ENCODE measurements at places on chromosomes 5 and 9.

- DNase-seq: no peak
Measured at GRCh38 chr5:33059081-33059480, 348.0 kb downstream of the NPR3 start.

GRCh38 chr5:377326-377981 is 55.9 kb downstream of the AHRR start:
- no peak for DNase-seq

DNA sequence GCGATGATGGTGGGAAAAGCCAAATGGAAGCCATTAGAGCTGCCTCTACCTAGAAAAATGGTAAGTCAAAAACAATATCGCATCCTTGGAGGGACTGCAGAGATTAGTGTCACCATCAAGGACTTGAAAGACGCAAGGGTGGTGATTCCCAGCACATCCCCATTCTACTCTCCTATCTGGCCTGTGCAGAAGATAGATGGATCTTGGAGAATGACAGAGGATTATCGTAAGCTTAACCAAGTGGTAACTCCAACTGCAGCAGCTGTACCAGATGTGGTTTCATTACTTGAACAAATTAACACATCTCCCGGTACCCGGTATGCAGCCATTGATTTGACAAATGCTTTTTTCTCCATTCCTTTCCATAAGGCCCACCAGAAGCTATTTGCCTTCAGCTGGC is 23.8 kb downstream of the ERP44 start:
- DNase-seq: no peak

DNA sequence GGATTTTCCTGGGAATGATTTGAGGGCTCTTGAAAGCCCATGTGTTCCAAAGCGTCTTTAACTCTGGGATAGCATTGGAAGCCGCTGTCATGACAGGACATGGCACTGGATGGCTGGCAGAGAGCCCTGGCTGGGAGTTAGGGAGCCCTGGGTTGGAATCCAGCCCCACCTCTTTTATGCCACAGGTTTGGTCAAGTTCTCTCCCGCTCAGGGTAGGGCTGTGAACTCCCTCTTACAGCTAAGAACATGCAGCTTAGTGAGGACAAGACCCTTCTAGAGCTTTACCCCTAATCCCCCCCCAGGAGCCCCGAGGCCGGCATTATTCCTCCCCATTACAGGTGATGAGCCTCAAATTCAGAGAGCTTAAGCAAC is 37.2 kb downstream of the OLFML2A start:
- no peak for DNase-seq

GRCh38 chr5:124180299-124180874 is 566.1 kb downstream of the ZNF608 start:
- no peak for DNase-seq

DNA sequence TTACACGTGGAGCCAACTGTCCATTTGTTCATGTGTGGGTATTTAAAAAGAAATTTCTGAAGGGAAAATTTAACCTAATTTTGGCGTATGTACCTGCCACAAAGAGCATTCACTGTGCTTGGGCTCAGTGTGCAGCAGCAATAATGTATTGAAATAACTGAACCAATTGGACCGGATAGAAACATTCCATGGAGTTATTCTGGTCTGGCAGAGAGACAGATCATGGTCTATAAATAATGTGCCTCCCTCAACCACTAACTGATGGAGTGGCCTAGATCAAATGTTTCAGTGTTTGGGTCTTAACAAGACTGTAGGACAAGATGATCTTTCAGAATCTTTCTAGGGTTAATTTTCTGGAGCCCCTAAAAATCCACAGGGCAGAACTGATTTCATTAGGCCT is 469.7 kb downstream of the PRELID2 start:
- no peak for DNase-seq

- DNase-seq: peak; percentile 85
Measured at GRCh38 chr9:129696944-129697655, 31.7 kb downstream of the PRRX2 start.

DNA sequence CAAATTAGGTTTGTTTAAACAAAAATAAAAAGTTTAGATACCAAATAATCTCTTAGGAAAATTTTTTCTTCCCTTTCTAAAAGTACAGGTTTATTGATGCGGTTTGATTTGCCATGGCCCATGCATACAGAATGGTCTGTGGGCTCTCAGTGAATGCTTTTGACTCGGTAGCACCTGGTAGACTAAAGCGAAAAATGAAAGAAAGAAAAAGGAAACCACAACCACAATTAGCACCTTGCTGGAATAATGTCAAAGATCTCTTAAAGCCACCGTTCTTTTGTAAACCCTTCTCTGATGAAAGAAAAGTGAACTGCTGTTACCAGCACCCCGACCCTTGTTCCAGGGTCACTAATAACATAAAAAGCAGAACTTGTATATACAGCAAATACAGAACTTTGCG is 157.9 kb downstream of the NFIB start:
- DNase-seq: no peak

GRCh38 chr5:154205441-154206117 is 15.0 kb downstream of the GALNT10 start:
- DNase-seq: no peak

- DNase-seq: no peak
Measured at GRCh38 chr9:70601000-70601951, 186.8 kb upstream of the KLF9 start.

DNA sequence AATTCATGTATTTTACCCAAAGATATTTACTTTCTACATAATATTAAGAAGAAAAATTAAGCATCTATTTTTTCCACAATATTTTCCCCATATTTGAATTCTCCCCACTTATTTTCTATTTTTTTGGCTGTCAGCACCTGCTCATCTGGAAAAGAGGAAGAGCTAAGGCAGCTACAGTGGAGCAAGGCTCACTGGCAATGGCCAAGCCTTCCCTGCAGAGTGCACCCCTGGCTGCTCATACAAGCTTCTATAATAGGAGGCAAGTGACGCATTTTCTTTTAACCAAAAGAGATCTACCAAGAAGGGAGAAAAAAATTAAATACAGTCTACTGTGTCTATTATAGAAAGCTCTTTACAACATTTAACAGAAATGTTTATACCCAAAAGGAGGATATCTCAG is 72.5 kb downstream of the AUH start:
- no peak for DNase-seq

DNA sequence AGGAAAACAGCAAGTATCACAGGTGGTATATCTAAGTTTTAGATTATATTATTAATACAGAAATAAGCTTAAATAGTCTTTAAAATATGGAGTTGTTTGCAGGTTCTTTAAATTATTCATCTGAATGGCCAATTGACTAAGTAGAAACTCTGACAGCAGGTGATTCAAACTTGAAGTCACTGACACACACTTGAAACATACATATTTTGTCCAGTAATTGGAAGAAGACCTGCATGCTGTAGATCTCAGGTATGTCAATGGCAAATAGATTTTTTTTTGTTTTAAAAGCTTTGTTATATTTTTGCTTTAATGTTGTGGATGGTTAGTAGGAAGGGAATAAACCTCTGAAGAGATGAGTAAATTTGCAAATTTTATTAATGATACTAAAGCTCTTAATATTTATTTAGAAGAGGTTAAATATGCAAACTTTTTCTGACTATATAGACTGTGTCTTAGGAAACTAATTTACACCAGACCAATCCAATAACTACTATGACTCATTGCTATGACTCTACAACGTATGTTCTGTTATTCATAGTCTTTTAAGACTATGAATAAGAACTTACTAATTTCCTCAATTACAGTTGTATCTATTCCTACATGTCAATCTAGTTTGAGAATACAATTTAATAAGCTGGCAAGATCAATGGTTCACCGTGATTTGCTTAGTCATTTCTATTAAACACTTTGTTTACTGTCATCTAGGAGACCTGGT is 53.9 kb upstream of the RORB start:
- no peak for DNase-seq

- DNase-seq: no peak
Measured at GRCh38 chr5:127943061-127943371, 140.6 kb upstream of the SLC12A2 start.

DNA sequence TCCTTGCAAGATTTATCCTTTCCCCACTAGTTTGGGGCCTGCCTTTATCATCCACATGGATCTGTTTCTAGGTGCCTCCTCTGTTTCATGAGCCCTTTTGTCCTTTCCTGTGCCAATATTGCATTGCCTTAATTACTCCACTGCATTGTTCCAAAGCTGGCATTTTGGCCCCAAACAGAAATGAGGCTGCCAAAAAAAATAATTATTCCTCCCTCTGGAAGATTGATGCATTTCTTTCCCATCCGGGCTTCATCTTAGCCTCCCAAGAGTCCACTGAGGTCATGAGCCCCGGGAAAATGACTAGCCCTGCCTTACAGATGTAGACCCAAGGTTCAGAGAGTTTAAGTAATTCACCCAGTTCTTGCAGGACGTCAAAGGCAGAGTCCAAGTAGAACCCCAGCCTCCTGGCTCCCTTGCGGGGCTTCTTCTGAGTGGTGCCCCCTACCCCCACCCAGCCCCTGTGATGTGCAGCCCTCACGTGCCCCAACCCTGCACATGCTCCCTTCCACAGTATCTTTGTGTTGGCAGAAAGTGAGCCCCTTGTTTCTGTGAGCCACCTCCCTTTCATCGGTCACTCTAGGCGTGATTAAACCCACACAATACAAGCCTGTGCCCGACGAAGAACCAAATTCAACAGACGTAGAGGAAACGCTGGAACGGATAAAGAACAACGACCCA is 62.1 kb downstream of the TMOD1 start:
- DNase-seq: no peak

DNA sequence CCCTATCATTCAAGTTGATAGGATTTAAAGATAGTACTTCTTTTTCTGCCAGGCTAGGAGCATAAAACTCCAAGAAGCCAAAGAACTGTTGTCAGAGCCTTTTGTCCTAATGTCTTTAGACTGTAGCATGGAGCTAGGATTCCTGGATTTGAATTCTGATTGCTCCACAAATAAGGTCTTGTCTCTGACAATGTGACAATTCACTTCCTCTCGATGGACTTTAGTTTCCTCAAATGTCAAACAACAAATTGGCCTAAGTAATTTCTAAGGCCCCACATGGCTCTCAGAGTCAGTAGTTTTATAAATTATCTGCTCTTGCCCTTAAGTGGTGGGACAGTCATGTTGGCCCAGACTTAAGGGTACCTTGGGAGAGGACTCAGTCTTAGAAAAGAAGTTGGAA is 36.7 kb downstream of the RFK start:
- DNase-seq: no peak

DNA sequence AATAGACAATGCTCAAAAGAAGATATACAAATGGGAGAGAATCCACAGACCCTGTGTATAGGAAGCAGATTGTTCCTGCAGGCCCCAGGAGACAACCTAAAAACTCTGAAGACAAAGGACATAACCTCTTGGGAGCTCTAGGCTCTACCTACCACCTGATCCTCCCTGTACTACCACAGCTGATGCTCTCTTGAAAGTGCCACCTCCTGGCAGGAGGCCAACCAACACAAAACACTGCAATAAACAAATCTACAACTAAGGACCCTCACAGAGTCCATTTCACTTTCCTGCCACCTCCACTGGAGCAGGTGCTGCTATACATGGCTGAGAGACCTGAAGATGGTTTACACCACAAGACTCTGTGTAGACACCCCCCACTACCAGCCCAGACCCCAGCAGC is 49.0 kb downstream of the STARD4 start:
- DNase-seq: no peak

GRCh38 chr5:170640731-170641588 is 137.1 kb downstream of the KCNIP1 start:
- DNase-seq: no peak

GRCh38 chr5:107472620-107473064 is 198.1 kb downstream of the EFNA5 start:
- DNase-seq: no peak

- DNase-seq: no peak
Measured at GRCh38 chr9:135588371-135588770, 26.8 kb downstream of the PAEP start.
